NCI-H187 (cell line): ENCODE measurements at places on chromosomes 2 and 18.

DNA sequence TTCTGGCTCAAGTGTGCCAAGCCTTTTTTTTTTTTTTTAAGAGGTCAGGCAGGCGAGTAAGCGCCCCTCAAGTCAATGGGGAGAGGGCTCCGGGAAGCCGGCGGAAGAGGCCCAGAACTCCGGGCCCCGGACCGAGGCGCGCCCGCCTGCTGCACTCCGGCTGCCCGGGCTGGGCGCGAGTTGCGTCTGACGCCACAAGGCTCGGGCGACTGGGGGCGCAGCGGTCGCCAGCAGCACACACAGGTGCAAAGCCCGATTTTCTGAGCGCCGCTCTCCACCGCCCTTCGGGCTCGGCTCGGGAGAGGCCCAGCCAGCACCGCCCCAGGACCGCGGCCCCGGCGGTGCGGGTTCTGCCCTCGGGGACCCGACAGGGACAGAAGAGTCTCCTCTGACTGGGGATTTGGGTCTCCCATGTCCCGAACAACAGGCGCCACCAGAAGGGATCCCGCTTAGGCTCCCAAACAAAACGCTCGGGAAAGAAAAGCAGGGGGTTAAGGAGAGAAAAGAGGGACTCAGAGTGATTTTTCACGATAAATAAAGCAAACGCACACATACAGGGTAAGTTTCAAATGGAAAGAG is 787 bp downstream of the ERBB4 start:
- DNase-seq, result no peak

- no peak for DNase-seq
Measured at GRCh38 chr2:42906557-42907411, 114.4 kb upstream of the HAAO start.

DNA sequence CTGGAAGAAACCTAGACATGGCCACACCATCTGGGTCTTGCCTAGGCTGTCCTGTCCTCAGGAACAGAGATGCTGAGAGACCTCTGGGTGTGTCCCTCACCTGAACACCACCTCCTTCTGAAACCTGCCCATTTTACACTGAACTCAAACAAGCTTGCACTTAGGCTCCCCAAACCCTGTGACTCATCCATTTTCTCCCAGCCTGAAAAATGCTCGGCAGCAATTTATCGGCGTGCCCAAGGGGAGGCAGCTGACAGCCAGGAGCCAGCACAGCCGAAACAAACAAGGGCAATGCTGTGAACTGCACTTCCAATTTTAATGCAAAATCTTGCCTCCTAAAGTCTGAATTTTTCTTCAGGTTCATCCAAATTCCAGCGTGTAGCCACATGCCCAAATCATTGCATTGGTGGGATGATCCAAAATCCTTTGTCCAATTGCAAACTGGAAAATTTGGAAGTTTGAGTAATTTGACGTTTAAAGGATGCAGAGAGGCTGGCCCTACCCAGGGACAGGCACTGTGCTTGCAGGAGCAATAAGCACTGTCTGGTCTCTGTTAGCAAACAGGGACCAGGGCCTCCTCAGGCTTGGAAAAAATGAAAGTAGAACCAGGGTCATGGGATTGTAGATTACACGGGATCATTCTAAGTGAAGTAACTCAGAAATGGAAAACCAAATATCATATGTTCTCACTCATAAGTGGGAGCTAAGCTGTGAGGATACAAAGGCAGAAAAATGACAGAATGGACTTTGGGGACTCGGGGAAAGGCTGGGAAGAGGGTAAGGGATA is 67.7 kb downstream of the GALNT14 start:
- DNase-seq, result no peak

DNA sequence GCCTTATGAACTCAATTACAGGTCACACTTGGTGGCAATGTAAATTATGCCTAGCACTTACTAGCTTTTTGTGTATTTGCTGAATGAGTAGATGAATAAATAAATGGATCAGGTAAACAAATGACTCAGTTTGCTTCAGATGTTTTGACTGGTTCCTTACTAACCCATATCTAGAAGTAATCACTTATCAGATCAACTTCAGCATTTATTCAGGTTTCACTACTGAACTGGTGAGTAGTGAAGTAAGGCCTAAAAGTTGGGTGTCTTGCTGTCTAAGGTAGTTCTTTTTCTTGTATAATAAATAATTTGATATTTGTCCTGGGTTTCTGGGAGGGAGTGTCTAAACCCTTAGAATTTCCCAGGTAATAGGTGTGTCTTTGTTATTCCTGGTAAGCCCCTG is 205.0 kb downstream of the UXS1 start:
- no peak for DNase-seq

DNA sequence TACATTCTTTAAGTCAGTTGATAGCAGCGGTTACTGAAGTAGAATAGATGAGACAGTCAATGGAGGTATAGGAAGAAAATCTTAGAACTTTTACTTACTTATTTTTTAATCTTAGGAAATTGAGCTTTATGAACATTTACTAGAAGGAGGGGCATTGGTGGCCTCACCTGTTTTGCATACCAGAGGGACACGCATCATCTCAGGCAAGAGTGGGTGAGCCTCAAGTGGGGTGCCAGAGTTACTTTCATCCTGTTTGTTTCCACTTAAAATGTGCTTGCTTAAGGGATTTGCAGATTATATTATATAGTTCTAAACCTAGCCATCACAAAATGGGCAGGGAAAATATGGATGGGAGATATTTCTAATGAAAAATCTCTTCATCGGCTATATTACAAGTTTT is 61.6 kb downstream of the WDR7 start:
- DNase-seq, result no peak

GRCh38 chr2:61910603-61911002 is 5.1 kb downstream of the COMMD1 start:
- no peak for DNase-seq

DNA sequence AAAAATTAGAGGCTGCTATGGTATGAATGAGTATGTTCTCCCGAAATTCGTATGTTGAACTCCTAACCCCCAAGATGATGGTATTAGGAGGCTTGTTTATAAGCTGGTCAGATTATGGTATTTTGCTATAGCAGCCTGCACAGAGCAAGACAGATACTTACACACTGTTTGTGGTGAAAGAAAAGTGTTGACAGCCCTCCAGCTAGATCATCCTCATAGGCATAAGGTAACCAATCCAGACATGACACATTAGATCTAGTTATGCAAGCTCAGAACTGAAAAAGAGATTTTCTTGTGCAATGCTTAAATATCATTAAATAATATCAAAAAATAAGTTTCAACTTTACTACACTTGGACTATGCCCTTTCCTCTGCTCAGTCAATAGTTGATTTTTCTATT is 107.1 kb downstream of the ABCA12 start:
- no peak for DNase-seq

- DNase-seq, result no peak
Measured at GRCh38 chr2:170505631-170506275, 209.4 kb upstream of the SP5 start.

GRCh38 chr18:25141399-25141798 is 210.6 kb downstream of the ZNF521 start:
- DNase-seq, result no peak

DNA sequence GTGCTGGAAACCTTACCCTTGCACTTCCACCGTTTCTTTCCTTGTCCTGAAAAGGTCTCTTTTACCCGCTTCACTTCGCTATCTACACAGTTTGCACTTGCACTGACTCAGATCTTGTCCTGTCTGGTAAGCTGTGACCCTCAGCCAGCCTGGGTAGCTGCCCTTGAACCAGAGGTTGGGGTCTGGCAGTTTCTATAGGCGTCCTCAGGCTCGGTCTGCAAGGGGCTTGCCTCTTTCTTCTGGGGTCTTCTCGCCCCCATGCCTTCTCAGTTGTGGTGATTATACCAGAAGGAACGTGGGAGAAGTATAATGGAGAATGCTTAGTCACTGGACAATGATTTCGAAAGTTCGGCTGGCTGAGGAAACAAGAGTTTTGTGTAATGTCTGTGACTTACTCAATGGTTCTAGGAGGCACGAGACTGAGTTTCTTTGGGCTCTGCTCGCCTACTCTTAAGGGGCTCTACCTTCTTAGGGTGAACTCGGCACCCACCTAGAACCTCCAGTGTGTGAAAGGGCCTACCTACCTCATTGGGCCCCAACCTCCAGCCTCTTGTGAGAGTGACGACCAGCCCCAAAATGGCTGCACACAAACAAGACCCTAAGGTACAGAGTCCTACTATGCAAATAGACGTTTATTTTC is 6.9 kb upstream of the STAT1 start:
- DNase-seq, result no peak

- no peak for DNase-seq
Measured at GRCh38 chr2:145012214-145012670, 492.3 kb upstream of the ZEB2 start.

GRCh38 chr2:190069936-190070696 is 7.6 kb upstream of the MSTN start:
- no peak for DNase-seq

DNA sequence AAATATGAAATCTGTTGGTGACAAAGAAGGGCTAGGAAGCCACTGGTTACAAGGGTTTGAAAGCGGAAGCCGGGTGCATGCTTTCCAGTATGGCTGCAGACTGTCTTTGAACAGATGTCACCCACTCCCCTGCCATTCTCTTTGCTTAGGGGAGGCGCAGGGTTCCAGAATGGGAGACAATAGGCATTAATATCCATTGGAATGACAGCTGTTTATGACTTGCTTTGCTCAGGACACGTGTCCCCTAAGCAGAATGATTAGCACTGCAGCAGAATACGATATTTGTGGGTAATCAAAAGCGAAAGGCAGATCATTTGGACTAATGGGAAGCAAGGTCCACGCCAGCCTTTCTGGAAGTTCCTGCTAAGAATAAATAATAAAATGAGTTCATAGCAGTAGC is 25.8 kb upstream of the NRP2 start:
- DNase-seq, result no peak

GRCh38 chr18:55862693-55863390 is 274.9 kb upstream of the TCF4 start:
- no peak for DNase-seq

DNA sequence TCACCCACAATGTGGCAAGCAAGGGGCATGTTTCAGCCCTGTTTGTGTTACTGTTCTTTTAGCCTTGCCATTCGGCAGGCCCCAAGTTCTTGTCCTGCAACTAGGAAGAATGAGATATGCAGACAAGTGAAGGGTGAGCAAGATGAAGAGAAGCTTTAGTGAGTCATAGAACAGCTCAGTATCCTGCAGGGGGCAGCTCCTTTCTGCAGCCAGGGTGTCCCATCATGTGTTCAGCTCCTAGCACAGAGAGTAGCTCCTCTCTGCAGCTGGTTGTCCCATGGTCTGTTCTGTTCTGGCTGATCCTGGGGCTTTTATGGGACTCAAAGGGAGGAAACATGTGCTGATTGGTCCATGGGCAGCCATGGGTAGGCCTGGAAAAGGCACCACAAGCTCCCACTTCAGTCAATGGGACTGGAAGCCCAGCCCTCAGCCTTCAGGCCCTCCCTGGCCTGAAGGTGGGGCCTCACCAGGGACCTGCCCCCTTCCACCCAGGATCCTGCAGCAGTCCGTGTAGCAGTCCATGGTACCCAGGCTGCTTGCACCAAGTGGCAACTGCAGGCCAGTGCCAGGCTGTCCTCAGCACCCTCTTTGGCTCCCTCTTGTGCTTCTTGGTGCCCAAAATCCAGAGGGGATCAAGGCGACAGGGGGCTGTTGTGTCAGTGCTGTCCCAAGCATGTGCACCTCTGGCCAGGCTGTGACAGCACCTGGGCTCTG is 326.4 kb downstream of the NR4A2 start:
- no peak for DNase-seq

- no peak for DNase-seq
Measured at GRCh38 chr2:29120846-29121245, 5.6 kb downstream of the CLIP4 start.

GRCh38 chr2:175282886-175283285 is 101.4 kb upstream of the ATP5MC3 start:
- DNase-seq, result no peak

- no peak for DNase-seq
Measured at GRCh38 chr2:176685908-176686307, 416.7 kb downstream of the MTX2 start.

DNA sequence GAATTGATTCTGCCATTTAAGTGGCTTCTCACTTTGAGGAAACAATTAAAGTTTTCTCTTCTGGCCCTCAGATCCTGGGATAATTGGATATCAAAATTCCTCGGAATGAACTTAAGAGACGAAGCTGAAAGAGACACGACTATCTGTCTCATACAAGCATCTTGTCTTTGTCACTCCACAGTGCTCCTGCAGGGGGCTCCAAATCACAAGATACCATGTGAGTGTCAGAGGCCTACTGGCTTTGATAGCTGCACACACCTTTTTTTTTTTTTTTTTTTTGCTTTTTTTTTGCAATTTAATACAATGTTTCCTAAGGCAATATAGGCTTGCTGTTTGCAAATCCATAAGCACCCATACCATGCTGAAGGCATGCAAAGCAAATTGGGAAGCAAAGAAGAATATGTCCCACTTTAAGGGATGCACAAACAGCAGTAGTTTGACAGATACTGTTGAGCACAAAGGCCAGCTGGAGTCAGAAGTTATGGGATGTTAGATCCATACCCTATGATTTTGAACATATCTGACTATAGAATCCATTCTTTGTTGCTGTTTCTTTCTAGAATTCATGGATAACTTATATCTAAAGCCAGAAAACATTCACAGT is 109.0 kb upstream of the CBLN2 start:
- DNase-seq, result no peak

DNA sequence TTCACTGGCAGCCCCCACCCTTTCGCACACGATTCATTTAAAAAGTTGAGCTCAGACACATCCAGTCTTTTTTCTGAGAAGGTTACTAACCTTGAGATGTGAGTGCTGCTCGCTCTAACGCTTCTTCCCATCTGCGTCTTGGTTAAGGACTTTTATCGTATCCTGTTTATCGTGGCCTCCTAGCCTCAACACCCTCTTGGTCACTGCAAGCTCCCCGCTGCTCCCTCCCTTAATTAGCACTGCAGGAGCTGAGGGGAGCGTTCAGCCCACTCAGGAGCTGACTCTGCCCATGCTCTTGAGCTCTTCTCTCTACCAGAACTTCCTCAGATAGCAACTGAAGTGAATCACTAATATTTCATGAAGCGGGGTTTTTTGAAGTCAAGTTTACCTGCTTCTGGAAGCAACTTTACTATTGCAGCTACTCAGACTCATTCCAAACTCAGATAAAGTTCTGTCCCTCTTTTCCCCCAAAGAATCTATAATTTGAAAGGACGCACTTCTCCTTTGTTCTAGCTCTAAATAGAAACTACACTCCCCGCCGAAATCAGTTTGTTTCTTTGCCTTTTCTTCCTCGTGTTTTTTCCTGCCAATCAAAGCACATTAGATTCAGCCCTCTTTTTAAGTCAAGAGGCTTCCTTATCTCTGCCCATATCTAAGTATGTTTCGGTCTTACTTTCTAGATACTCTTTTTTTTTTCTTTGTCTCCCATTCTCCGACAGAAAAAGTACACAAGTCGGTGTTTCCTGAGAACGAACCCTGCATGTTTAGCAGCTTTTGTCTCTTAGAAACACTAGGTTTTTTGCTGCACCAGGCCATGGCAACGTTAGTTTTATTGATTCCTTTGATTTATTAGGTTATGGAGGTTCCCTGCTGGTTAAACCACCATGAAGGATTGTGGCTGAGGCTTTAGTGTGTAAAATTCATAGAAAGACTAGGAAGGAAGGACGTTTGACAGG is 9.3 kb upstream of the CD226 start:
- DNase-seq, result no peak

DNA sequence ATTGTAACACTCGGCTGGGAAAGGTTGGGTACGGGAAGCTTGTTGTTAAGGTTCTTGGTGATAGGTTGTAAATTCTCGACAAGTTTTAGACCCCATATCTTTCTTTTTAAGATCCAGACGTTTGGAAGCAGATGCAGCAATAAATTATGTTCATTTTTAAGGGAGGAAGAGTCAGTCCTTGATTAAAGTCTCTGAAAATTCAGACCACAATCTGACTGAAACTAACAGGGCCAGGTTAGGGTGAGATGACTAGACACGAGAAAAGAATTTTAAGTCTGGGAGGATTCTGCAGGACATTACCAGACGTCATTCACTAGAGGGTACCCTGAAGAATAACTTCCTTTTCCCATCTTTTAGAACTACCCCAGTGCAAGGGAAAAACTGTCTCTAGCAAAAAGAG is 16.1 kb downstream of the WIPF1 start:
- DNase-seq, result no peak
